Body of pancreas (tissue), 4 donors: ENCODE measurements at places on chromosomes 11 and 22. TPM values are rescaled to one million over a fixed set of nuclear protein-coding genes. Genes with fewer than 3 reads are reported as not detected.

BCL2L13 gene
- 19.8 TPM for total RNA-seq

MYEOV gene
- total RNA-seq: 7.0 TPM

BDNF gene
- total RNA-seq: not detected

OR4A16 gene
- not detected for total RNA-seq

TRIM6 gene
- total RNA-seq: 2.1 TPM

APOL5 gene
- not detected for total RNA-seq

CCDC157 gene
- 10.5 TPM for total RNA-seq

DNA sequence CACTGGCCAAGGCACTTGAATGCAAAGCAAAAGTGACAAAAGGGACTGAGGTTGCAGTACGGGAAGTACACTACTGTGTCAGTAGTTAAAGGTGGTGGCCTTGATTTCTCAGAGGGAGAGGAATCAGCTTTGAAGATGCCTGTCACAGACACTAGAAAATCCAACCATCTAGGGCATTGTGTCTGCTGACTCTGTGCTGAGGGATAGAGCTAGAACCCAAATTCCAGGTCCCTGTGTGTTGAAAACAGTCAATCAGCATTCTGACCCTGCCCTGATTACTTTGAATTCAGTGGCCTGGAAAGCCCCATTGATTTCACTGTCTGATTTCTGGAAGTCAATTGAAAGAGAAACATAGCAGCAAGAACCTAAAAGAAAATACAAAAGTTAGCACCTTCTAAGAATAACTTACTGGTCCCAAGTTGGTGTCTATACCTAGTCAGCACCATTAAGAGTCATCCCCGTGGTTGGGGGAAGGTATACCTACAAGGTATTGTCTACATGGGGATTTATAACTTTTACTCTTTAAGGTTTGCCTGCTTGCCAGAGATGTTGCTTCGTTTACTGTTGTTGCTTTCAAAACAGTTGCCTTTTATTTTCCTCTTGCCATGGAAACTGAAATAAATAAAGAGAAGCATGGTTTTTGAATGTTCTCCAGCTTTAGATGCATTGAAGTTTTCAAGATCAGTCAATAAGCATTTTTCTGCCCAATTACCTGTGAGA lies 97.3 kb downstream of the PDHX start:
- DNase-seq: no peak
- no peaks in the 10 kb centered on the region for H3K36me3 ChIP-seq
- H3K27ac ChIP-seq: peak overlapping the region; percentile 88
- peaks cover 65% of the 10 kb centered on the region for H3K4me1 ChIP-seq

DNA sequence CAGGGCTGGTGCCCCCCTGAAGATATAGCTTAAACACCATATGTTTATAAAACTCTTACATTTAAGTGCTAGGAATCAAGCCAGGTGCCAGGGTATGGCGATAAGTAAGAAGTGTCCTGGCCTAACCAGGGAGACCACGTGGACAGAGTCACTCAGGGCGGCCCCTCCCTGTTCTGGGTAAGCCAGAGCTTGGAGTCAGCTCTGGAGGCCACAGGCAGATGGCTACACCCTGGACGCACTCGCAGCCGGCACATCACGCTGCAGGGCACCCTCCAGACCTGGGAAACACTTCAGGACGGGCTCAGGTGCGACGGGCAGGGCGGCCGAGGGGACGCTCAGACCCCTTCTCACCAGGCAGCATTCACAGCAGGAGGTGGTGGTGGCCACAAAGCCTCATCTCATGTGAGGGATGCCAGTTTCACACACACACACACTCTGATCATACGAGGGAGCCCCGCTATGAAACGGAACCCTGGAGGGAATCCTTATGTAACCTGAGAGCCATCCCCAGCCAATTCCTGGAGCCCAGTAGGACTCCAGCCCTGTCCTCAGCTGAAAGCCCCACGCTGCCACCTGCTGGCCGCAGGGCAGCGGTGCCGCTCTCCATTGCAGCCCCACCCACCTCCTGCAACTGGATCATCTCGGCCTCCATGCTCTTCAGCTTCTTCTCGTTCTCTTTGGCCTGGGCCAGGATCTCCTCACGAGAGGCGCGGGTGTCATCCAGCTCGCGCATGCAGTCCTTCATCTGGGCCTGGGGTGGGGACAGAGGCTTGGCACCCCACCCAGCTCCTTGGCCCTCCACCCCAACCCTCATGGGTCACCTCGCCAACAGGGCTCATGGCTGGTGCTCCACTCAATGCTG lies 33.4 kb downstream of the APOL1 start:
- no peaks in the 10 kb centered on the region for H3K27me3 ChIP-seq
- H3K4me1 ChIP-seq: no peaks in the 10 kb centered on the region
- peak; percentile 63 for DNase-seq
- H3K36me3 ChIP-seq: peaks cover 51% of the 10 kb centered on the region
- H3K27ac ChIP-seq: no peak overlapping the region

DNA sequence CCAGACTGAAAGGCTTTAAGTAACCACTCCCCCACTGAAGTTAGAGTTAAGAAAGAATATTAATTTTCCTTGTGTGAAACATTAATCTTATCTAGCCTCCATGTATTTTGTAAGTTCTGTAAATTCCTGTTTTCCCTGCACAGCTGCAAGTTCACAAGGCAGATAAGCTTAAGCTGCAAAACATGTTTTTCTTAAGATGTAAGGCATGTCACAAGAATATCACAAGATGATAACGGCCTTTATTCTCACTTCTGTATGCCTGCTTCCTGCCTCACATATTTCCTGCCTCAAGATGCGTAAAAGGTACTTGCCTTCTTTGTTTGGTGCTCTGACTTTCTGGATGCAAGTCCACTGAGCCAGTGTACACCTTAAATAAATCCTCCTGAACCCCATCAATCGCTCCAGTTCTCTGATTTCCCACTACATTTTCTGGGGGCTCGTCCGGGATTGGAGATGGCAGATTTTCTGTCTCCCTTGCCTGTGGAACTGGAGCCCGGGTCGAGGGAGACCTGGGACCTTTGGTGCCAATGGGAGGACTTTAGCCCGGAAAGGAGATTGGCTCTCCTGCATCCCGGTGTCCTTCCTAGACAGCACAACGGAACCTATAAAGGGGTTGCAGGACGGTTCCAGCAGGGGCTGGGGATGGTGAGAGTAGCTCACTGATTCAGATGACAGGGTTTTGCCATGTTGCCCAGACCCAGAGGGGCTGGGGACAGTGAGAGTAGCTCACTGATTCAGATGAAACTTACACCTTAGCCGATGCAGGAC lies 30.2 kb downstream of the PPARA start:
- H3K27me3 ChIP-seq: no peaks in the 10 kb centered on the region
- H3K4me1 ChIP-seq: no peaks in the 10 kb centered on the region
- no peak overlapping the region for H3K27ac ChIP-seq
- H3K36me3 ChIP-seq: peaks cover 2% of the 10 kb centered on the region

DNA sequence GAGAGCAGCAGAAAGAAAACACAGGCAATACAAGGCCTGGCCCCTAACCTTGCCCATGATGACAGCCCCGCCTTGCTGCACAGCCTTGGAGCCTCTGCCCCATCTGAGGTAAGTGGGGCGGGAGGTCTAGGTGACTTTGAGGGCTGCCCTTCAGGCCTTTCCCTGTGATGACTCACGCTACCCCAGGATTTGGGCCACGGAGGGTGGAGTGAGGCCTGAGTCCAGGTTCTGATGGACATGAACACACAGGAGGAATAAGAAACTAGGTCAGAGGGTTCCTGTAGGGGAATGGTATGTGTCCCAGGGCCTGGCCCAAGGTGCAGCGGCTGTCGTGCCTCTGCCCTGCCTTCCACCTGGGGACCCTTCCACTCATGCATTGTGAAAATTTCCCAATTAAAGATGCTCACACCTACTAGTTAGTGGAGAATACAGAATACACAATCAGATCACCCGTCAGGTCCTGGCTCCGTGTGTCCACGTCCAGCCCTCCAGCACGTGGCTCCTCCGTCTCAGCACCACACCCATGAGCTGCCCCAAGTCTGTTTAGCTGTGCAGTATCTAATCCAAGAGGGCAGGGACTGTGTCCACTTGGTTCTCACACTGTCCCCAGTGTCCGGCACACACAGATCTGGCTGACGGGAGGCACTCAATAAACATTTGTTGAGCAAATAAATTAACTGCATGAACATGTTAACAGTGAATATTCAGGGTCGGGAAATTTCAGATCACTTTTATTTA lies 111.0 kb downstream of the CHST1 start:
- no peaks in the 10 kb centered on the region for H3K36me3 ChIP-seq
- no peaks in the 10 kb centered on the region for H3K27me3 ChIP-seq
- no peaks in the 10 kb centered on the region for H3K4me1 ChIP-seq

DNA sequence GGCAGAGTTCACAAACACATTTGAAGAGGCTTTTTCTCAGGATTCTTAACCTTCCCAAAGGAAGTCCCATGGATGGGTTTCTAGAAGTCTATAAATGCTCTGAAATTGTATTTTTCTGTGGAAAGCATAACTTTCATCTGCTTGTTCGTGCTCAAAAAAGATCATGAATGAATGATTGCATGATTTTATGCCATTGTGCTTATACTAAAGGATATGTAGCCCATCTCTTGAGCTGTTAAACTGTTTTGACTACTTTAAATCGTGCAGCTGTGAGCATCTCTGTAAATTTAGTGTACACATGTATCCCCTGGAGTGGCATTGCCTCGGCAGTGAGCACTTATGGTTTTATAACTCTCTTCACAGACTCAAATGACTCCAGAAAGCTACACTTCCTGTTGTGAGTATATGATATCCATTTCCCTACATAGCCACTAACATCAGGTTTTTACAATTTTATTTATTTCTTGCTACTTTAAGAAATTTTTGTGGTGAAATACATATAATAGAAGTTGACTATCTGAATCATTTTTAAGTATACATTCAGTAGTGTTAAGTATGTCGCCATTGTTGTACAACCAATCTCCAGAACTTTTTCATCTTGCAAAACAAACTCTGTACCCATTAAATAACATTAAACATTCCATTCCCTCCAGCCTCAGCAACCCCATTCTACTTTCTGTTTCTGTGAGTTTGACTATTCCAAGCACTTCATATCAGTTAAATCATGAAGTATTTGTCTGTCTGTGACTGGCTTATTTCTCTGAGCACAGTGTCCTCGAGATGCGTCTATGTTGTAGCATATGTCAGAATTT lies 8.0 kb downstream of the NEAT1 start:
- DNase-seq: peak; percentile 22
- peaks cover 14% of the 10 kb centered on the region for H3K36me3 ChIP-seq
- no peaks in the 10 kb centered on the region for H3K27me3 ChIP-seq
- H3K27ac ChIP-seq: peak overlapping the region; percentile 98

GRCh38 chr11:31651822-31652221 lies 142.3 kb downstream of the ELP4 start:
- no peaks in the 10 kb centered on the region for H3K27me3 ChIP-seq
- no peak overlapping the region for H3K4me3 ChIP-seq
- H3K4me1 ChIP-seq: no peaks in the 10 kb centered on the region
- H3K27ac ChIP-seq: no peak overlapping the region

- H3K4me1 ChIP-seq: peaks cover 59% of the 10 kb centered on the region
- H3K4me3 ChIP-seq: no peak overlapping the region
- DNase-seq: peak; percentile 72
- H3K27me3 ChIP-seq: peaks cover 8% of the 10 kb centered on the region
- no peak overlapping the region for H3K27ac ChIP-seq
Measured at GRCh38 chr11:69644071-69644961, 3.4 kb downstream of the CCND1 start.

GRCh38 chr11:75809991-75810390 lies 5.0 kb upstream of the UVRAG start:
- H3K4me1 ChIP-seq: no peaks in the 10 kb centered on the region
- no peaks in the 10 kb centered on the region for H3K27me3 ChIP-seq
- no peak overlapping the region for H3K4me3 ChIP-seq
- no peak overlapping the region for H3K27ac ChIP-seq

- H3K27ac ChIP-seq: no peak overlapping the region
- no peaks in the 10 kb centered on the region for H3K36me3 ChIP-seq
- DNase-seq: no peak
- no peaks in the 10 kb centered on the region for H3K4me1 ChIP-seq
Measured at GRCh38 chr11:77630157-77630710, 7.4 kb downstream of the CLNS1A start.

- no peaks in the 10 kb centered on the region for H3K27me3 ChIP-seq
- H3K36me3 ChIP-seq: no peaks in the 10 kb centered on the region
- H3K4me1 ChIP-seq: no peaks in the 10 kb centered on the region
- DNase-seq: no peak
- H3K4me3 ChIP-seq: no peak overlapping the region
Measured at GRCh38 chr22:22982616-22983015, 87.7 kb upstream of the GNAZ start.

- no peaks in the 10 kb centered on the region for H3K4me1 ChIP-seq
- DNase-seq: no peak
- H3K4me3 ChIP-seq: no peak overlapping the region
- H3K36me3 ChIP-seq: no peaks in the 10 kb centered on the region
- no peak overlapping the region for H3K27ac ChIP-seq
Measured at GRCh38 chr11:104713401-104713800, 184.9 kb downstream of the CASP12 start.

GRCh38 chr11:72773696-72774095 lies 20.2 kb downstream of the STARD10 start:
- no peak overlapping the region for H3K4me3 ChIP-seq
- H3K27ac ChIP-seq: peak overlapping the region; percentile 25
- no peaks in the 10 kb centered on the region for H3K36me3 ChIP-seq
- DNase-seq: no peak
- H3K27me3 ChIP-seq: no peaks in the 10 kb centered on the region
- peaks cover 95% of the 10 kb centered on the region for H3K4me1 ChIP-seq

DNA sequence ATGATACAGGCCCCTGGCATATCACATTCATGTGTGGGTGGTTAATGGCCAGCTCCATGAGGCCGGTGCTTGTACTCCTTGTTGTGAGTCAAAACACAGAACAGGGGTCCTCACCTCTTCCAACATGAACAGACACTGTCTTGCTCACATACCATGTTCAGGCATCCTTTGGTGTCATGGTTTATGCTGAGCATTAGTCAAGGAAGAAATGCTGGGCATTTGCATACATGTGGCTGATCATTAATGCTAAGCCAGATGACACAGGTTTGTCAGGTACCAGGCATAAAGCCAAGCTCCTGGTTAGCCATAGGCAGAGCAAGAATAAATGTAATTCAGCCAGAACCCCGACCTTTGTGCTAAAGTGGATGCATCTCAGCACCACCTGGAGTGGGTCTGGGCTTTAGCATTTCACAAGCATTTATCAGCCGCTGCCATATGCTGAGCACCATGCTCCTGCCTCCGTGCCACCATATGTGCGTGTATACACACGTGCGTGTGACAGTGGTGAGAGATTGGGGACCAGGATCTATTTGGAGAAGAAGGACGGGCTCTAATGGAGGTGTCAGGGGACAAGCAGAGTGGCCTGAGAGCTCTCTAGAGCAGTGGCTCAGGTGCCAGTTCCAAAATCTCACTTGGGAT lies 55.0 kb downstream of the MICAL2 start:
- no peak overlapping the region for H3K4me3 ChIP-seq
- H3K27ac ChIP-seq: no peak overlapping the region
- no peak for DNase-seq
- H3K4me1 ChIP-seq: no peaks in the 10 kb centered on the region
- H3K36me3 ChIP-seq: no peaks in the 10 kb centered on the region

- H3K27ac ChIP-seq: no peak overlapping the region
- H3K36me3 ChIP-seq: no peaks in the 10 kb centered on the region
- H3K4me3 ChIP-seq: no peak overlapping the region
- no peaks in the 10 kb centered on the region for H3K27me3 ChIP-seq
Measured at GRCh38 chr22:23107487-23108248, 34.1 kb downstream of the RSPH14 start.

- no peak for DNase-seq
- H3K4me3 ChIP-seq: no peak overlapping the region
- H3K27me3 ChIP-seq: no peaks in the 10 kb centered on the region
Measured at GRCh38 chr22:19055801-19056200, 66.4 kb downstream of the DGCR2 start.
